GM13977 (cell line): ENCODE measurements at places on chromosomes 7 and 10.

DNA sequence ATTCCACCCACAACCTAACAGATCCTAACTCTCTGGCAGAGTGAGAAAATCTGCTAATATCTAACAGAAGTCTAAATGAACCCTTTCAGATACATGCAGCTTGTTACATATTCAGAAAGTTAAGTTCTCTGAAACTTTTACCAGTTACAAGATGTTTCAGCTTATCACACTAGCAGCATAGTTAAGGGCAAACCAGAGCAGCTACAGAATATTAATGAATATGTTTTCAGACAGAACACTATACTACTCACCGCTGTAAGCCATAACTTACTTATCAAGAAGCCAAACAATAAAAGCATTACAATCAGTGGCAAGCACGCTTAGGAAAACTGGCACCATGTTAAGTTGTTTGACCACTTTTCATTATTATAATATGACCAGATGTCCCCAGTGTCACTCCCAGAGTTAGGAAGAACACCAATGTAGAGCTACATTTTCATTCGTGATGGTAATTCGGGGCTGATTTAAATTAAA, 2.7 kb downstream of the ITGB1 start:
- no peak for DNase-seq

GRCh38 chr10:67519434-67519833, 176.6 kb downstream of the CTNNA3 start:
- no peak for DNase-seq

GRCh38 chr7:156732091-156732625, 91.6 kb downstream of the RNF32 start:
- no peak for DNase-seq

- peak; percentile 13 for DNase-seq
These were observed 932 bp downstream of the NYAP1 start for GRCh38 chr7:100484673-100485045.

DNA sequence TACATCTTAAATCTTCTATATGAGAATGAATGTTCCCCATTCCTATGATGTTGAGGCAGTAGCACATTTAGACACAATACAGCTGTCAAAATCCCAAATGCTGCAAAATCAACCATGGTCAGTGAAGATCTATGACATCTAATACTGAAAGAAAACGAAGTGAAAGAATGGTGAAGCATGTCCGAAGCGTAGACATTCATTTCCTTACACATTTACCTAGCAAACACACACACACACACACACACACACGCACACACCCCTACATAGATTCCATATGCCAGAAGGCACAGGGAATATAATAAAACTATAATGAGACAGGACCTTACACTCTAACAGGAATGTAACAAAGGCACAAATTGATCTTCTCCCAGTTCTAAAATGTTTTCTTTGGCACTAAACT, 32.5 kb downstream of the CCDC6 start:
- peak; percentile 39 for DNase-seq
